ENCODE measurements at places on chromosomes 2 and 18.

- no peak for DNase-seq
Observed at GRCh38 chr2:30677861-30678385, 129.3 kb downstream of the CAPN13 start.

- DNase-seq, result no peak
Observed at GRCh38 chr2:102736110-102736409, 25.8 kb upstream of the TMEM182 start.

DNA sequence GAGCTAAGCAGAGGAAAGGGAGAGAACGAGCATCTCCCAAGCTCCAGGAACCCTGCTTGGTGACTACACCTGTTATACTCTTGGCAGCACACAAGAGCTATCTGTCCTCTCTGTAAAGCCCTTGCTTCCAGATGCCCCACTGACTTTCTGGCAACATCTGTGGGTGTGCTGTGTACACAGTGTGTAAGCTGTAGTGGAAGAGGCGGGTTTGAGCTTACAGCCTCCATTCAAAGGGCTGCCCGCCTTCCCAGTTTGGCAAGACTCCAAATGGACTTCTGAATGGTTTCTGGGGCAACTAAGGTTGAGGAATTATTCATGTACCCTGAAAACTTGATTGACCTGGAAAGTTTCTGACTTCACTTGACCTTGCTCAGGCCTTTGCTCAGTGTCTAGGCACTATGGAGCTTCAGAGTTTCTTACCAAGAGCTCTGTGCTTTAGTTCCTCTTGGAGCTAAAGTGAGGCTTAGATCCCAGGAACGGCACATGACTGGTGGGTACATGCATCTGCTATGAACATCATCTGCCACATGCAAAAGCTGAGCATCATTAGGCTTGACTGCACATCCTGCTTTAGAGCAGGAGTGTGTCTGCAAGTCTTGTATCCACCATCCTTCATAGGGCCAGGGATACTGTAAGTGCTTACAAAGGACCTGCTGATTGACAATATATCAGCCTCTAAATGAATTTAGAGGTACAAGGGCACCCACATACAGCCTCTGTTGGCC, 290.9 kb upstream of the SIX2 start:
- peak; percentile 19 for DNase-seq

DNA sequence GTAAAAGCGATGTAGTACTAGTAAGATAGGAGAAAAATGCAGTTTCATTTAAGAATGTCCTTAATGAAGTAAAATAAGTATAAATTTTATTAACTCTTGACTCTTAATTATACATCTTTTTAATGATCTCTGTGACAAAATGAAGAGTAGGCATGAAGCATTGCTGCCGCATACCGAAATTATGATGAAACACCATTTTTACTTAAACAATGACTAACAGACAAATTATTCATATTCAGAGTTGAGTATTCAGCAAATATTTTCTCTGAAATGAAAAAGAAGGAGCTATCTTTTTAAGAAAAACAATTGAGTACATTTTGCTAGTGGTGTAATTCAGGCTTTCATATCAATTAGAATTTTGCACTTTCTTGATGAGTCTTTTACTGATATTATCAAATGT, 150.6 kb upstream of the DOCK10 start:
- peak; percentile 64 for DNase-seq

- peak; percentile 82 for DNase-seq
Observed at GRCh38 chr18:44895176-44895798, 214.6 kb downstream of the SETBP1 start.

GRCh38 chr18:55362303-55362702, 225.7 kb downstream of the TCF4 start:
- no peak for DNase-seq

- DNase-seq, result peak; percentile 50
Observed at GRCh38 chr2:142603759-142604158, 273.7 kb upstream of the KYNU start.

GRCh38 chr18:13447621-13448334, 229.2 kb downstream of the LDLRAD4 start:
- peak; percentile 91 for DNase-seq

- no peak for DNase-seq
Observed at GRCh38 chr2:96847586-96847985, 3.8 kb upstream of the ANKRD23 start.

DNA sequence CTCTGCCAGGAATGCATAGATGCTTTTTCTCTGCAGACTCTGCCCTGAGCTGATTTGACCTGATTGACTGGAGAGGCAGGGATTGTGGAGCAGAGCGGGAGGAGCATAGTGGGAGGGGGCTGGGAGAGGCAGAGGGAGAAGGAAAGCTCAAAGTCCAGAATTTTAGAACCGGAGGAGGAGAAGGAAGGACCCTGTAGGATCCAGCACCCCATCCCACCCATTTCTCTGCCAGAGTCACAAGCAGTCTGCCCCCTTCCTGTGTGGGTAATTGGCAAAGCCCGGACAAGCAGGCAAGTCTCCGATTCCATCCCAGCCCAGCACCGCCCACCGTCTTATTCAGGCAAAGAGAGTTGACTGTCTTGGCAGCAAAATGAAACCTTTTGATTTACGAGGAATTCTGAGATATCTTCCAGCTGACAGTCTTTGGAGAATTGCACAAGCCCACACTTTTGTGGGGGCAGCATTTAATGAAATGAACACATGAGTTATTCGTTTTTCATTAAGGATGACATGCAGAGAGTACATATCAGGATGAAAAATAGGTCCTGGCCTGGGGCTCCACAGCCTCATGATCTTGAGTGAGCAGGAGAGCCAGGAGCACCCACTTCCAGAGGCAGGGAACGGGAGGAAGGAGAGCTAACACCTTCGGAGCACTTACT, 103.1 kb downstream of the MCFD2 start:
- peak; percentile 78 for DNase-seq

GRCh38 chr18:6881034-6881820, 151.7 kb downstream of the ARHGAP28 start:
- DNase-seq, result peak; percentile 66

- no peak for DNase-seq
Observed at GRCh38 chr18:46892842-46893241, 24.5 kb downstream of the PIAS2 start.

DNA sequence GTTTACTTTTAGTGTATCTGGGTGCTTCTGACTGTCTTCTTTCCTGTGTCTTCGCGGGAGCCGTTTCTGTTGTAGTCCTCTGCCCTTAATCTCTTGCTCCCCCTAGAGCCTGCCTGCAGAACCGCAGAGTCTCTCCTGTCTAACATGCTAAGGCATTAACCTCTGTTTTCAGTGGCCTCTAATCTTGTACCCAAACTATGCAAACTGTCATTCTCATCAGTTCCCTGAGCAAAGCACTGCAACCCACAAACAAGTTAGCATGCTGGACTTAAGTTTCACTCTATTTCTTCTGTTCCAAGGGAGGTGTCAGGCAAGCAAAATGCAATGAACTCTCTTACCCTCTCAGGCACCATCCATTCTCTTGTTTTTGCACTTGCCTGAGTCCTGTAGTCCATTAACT, 138.4 kb downstream of the OTX1 start:
- DNase-seq, result peak; percentile 72

GRCh38 chr2:96092573-96092877, 23.8 kb downstream of the ADRA2B start:
- no peak for DNase-seq

- peak; percentile 26 for DNase-seq
Observed at GRCh38 chr2:241507430-241508239, 749 bp downstream of the STK25 start.
